ENCODE measurements at places on chromosomes 12 and 14.

DNA sequence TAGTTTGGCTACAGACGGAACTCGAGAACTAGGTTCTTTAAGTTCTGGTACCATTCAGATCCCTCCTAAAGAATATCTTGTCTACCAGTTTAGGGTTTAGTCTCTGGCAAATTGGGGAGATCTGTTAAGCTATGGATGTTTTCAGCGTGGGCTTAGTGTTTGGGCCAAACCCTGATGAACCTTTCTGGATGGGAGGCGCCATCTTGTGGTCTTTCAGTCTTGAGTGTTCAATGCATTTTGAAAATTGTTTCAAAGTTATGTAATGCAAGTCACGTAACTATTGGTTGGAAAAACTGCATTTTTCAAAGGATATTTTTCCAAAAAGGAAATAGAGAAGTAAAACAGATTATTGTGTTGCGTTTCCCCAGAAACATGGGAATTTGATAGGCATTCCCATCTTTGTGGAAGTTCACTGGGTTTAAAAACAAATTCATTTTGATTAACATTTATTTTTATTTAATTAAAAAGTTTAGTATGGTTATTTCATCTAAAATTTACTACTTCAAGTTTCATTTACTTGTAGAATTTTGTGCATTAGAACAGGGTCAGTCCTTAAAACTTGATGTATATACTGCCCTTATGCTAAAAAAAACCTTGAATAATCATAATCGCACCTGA lies 169.0 kb downstream of the PRIMA1 start:
- no peak for DNase-seq

- DNase-seq = no peak
Measured at GRCh38 chr14:92923744-92924103, 774 bp downstream of the CHGA start.

DNA sequence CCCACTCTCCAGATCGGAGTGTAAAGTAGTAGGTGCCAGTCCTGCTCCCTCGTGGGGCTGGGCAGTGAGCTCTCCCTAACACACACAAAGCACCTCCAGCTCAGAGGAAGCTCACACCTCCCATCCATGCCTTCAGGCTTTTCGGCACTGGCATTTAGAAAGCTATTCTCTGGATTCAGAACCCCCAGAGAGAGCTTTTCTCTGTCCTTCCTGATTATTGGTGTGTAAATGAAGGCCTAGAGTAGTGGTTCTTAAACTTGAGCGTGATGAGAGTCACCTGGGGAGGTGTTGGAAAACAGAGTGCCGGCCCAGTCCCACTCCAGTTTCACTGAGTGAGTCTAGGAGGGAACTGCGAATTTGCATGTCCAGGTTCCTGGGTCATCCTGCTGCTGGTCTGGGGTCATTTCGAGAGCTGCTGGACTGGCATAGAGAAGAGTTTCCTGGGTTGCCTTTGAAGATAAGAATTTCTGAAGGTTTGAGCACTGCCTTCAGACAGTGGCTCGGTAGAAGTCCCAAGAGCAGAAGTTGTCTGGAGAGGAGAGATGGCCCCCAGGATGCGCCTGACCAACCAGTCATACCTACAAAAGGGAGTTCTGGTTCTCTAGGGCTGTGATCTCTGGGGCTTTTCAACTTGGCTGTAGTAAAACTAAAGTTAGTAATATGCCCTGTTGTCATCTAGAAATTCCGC lies 15.1 kb downstream of the CD9 start:
- no peak for DNase-seq

GRCh38 chr12:78040111-78040510 lies 209.4 kb downstream of the NAV3 start:
- no peak for DNase-seq

- DNase-seq = no peak
Measured at GRCh38 chr12:6215932-6216494, 15.8 kb downstream of the CD9 start.

DNA sequence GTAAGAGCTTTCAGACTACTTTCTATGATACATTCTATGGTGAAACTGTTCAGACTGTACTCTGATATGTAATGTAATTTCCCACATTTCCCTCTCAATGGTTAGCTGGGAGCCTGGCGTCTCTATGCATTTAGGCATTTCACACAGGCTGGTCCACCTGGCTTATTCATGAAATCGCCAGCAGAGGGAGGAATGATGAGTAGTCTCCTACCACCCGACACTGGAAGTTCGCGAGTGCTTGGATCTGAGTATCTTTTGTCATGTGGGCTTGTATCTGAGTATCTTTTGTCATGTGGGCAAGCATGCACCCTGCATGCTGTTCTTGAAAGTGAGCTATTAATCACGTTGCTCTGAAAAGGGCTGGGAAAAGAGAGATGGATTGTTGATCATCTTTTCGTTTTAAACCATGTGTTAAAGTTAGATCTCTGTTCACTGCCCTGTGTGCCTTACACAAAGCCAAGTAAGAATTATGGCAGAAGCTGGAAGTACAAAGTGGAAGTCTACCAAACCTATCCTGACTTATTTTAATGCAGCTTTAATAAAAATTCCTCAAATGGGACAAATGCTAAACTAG lies 235.0 kb downstream of the ATP23 start:
- peak; percentile 10 for DNase-seq

GRCh38 chr12:47078733-47079467 lies 521 bp upstream of the PCED1B start:
- DNase-seq = peak; percentile 48
